ENCODE measurements at places on chromosomes 2 and 18.

DNA sequence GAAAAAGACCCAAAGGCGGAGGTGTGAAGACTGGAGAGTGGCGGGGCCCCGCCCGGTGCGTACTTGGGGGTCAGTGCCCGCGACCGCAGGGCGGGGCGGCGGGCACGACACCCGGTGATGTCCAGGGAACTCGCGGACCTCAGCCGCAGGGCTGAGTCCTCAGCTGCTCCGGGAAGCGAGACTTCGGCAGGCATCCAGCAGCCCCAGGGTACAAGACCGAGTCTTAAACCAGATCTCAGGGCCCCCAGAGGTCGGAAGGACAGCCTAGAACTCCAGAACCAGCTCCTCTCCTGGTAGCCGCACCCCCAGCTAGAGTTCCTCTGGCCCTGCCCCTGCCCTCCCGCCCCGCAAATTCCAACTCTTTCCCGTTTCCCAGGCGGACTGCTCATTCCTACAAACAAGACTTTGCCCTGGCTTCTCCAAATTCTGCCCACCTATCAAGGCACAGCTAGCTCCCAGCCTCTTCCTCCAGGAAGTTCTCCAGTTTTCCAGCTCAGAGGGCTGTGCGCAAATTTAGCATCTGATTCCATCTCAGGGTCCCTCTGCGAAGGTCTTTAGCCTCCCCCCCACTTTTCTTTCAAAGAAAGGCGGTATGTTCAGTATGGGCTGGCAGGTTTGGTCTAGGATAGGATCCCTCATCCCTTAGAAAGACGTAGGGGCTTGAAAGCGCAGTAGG, 26.0 kb upstream of the NOTO start:
- no peak for DNase-seq

- DNase-seq, result no peak
These were observed 34.2 kb upstream of the FAM98A start for GRCh38 chr2:33633315-33633714.

- DNase-seq, result peak; percentile 25
These were observed 188.1 kb upstream of the ETAA1 start for GRCh38 chr2:67208887-67209500.

DNA sequence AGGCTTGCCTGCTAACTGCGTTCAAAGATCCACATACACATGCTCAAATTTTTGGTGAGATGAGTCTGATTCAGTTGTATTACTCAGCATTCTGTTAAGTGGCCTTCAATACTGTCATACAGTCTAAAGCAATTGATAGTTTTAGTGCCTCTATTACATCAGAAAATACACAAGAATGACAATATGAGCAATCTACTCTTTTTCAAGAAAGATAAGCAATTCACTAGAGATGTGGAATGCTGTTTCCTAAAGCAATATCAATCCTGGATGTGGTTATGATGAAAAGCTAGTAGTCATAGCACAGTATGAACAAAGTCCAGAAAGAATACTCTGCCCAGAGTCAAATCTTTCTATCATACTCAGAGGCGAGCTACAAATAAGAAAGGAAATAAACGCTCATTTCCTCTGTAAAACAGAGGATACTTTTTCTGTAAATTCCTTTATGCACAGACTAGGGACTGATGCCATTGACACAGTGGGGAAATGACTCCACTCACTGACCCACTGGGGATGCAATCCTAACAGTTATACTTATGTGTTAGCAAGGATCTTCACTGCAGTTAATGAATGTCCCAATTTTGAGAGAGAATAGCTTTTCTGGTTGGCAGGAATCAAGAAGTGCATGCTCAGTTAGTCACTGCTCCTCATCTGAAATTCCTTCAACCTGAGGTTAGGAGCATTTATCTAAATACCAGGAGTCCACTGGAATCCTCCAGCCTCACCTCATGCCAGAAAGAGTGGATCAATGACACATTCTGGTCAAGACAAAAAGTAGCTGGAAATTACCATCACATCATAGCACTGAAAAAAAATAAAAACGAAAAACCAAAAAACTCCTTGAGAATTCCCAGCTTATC, 83.3 kb downstream of the PDE11A start:
- no peak for DNase-seq
